C1 segment of cervical spinal cord (tissue), 14 donors: ENCODE measurements at places on chromosomes 4 and X.

GRCh38 chr4:85728464-85728863 is 253.5 kb downstream of the ARHGAP24 start:
- DNase-seq = no peak

DNA sequence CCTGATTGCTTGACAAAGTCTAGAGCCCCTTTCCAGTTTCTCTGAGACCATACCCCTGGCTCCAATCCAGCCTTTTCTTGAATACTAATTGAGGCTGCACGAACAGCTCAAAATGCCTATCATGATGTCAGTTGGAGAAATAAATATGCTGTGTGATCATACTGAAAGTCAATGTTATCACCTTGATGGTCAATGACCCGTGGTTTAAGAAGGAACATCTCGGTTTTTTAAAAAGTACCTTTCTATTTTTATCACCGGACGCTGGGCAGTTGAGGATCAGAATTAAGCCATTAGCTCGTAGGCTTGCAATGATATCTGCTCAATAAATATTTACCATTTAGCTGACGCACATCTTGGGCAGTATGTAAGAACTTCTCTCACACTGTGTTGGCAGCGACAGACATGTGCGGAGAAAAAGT is 852 bp upstream of the WDR44 start:
- DNase-seq = no peak

DNA sequence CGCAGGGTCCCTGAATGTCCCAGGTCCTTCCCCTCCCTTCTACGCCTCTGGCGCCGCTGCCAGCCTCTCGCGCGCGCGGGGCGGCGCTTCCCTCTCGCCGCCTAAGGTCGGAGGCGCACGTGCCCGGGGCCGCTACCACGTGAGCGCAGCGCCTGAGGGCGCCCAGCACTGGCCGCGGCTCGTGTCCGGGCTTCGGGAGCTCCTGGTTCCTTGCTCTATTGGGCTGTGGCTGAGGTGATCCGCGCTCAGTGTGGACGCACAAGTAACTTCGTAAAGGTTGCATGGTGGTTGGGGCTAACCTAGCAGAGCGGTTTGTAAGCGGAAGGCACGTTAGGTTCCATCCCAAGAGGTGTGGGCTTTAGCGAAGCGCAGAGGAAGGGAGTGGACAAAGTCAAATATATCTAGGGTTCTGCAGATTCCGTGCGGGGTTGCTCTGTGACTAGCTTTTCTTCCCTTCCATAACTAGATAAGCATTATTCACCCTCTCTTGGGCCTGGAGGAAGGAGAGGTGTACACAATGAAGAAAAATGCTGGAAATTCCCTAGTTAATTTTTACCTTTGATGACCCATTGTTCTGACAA is 1.8 kb downstream of the TLL1 start:
- DNase-seq = no peak

GRCh38 chr4:85886665-85887064 is 411.7 kb downstream of the ARHGAP24 start:
- DNase-seq = no peak

DNA sequence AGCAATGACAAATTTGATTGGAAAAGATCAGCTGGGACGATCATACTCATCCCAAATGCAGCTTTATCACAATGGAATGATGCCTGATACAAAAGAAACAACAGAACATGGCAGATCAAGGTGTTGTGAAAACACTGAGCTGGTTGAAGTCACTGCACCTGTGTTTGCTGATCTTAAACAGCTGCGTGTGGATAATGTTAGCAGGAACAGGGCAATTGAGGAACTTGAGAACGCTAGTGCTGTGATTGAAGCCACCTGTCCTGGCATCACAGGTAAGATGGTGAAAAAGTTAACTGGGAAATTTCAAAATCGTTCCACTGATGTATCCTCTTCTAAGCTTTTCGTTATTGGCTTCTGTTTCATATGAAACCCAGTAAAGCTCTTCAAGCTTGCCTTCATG is 27.4 kb upstream of the SOD3 start:
- no peak for DNase-seq

GRCh38 chr4:81069706-81070331 is 39.3 kb downstream of the BMP3 start:
- DNase-seq = peak; percentile 20
